ENCODE measurements at places on chromosomes 2 and 18.

- no peak for DNase-seq
These were observed 174.0 kb downstream of the ASB1 start for GRCh38 chr2:238600506-238601432.

DNA sequence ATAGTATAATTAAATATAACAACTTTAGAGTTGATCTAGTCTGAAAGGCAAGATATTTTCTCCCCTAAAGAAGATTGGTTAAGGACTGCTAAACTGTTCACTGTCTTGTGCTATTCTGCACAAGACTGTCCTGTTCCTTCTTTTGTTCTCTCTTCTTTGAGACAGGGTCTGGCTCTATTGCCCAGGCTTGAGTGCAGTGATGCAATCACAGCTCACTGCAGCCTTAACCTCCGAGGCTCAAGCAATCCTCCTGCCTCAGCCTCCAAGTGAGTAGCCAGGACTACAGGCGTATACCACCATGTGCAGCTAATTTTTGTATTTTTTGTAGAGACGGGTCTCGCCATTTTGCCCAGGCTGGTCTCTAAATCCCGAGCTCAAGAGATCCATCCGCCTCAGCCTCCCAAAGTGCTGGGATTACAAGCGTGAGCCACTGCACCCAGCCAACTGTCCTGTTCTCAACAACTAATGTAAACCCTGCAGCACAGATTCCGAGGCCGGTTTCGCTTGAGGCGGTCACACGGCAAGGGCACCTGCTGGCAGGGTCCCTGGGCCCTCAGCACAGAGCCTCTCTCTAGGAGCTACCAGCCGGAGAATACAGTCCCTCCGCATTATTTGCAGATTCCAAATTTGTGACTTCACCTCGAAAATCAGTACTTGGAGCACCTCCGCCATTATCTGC, 16.4 kb downstream of the PXDN start:
- DNase-seq, result no peak

- DNase-seq, result no peak
These were observed 89.5 kb upstream of the LMAN1 start for GRCh38 chr18:59448546-59448945.

GRCh38 chr18:35389095-35389618, 12.0 kb upstream of the ZNF396 start:
- no peak for DNase-seq

DNA sequence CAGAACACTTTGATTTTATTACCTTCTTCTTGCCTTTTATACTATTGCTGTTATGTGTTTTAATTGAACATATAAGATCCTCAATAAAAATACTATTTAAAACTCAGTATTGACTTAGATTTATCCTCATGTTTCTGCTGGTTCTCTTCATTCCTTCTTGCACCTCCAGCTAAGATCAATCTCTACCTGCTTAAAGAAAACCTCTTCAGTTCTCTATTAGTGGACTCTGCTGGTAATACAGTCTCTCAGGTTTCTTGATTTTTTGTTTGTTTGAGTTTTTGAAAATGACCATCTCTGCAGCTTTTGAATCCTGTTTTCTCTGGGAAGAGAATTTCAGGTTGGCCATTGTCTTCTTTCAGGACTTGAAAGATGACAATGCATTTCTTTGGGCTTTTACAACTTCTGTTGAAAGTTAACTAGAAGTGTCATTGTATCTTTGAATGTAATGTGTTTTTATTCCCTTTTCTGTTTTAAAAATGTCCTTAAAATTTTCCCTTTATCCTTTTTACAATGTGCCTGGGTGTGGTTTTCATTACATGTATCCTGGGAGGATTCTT, 29.8 kb upstream of the TMEM131 start:
- no peak for DNase-seq

GRCh38 chr2:5077479-5078089, 614.6 kb upstream of the SOX11 start:
- no peak for DNase-seq

GRCh38 chr2:229231328-229231868, 39.7 kb downstream of the PID1 start:
- no peak for DNase-seq

- DNase-seq, result no peak
These were observed 168.6 kb downstream of the INHBB start for GRCh38 chr2:120514521-120514920.

DNA sequence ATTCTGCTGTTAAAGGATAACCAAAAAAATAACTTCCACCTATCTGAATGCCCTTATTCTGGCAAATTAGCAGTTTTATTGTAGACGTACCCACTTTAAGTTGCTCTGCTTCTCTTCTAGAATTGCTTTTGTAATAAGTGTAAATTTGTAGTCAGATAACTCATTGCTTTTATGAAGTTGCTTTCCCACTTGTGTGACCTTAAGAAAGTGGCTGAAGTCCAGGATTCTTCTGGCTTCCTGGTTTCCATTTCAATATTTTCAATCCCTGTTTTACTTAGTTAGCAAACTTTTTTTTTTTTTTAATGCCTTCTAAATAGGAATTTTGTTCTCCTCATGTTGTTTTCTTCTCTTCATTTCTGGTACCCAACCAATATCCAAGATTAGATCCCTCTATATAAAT, 59.8 kb downstream of the GLS start:
- no peak for DNase-seq

DNA sequence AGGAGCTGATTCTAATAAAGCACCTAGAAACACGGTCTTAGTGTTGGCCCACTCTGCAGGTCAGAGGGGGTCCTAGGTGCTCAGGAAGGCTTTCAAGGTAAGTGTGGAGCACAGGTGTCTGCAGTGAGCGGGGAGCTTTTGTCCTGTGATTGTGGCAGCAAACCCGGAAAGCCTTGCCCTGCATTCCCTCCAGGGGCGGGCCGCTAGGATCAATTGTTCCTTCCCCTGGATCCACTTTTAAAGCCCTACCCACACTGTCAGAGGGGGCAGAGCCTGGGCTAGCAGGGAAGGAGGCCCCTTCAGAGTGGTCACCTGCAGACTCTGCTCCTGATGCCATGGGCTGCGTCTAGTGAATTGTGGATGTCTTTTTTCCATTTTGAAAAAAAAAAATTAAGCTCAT, 176.0 kb downstream of the CTIF start:
- no peak for DNase-seq

GRCh38 chr2:88187038-88187676, 17.0 kb downstream of the THNSL2 start:
- DNase-seq, result no peak

DNA sequence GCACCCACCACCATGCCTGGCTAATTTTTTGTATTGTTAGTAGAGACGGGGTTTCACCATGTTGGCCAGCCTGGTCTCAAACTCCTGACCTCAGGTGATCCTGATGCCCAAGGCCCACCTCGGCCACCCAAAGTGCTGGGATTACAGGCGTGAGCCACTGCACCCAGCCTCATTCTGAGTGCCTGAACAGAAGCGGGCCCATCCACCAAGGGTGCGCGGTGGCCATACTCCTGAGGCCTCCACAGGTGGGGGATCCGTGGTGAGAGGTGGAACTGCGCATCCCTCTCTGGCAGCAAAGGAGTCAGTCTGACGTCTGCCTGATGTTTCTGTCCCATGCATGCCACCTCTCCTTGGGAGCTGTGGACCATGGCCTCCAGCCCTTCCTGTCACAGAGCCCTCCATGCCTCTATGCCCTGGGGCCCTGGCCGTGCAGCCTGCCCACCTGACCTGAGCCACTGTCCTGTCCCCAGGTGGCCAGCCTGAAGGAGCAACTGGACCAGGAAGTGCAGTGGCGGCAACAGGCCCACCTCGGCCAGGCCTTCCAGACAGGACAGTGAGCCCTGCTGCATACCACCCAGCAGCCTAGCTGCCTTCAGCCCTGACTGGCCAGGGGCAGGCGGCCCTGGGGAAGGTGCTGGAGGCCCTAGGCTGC, 7.6 kb upstream of the SNED1 start:
- no peak for DNase-seq

DNA sequence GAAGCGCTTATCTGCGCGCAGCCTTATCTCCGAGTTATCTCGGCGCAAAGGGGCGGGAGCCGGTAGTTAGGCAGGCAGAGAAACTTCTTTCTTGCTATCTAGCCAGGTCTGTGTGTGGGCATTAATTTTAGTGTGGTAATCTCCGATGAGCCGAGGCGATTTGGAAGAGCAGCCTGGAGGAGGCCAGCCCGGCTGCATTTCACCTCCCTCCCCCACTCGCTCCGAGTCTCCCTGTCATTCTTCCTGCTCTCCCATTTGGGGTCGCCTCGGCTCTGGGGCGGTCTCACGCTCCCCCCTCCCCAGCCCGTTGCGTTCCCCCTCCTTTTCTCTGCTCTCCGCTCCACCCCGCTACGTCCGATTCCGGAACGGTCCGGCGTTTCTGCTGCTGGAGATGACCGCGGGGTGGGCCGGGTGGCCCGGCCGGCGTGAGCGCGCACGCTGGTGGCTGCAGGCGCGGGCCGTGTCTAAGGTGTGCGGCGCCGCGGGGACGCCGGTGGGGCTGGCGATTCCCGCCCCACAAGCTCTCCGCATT, 566 bp downstream of the GATA6 start:
- no peak for DNase-seq

DNA sequence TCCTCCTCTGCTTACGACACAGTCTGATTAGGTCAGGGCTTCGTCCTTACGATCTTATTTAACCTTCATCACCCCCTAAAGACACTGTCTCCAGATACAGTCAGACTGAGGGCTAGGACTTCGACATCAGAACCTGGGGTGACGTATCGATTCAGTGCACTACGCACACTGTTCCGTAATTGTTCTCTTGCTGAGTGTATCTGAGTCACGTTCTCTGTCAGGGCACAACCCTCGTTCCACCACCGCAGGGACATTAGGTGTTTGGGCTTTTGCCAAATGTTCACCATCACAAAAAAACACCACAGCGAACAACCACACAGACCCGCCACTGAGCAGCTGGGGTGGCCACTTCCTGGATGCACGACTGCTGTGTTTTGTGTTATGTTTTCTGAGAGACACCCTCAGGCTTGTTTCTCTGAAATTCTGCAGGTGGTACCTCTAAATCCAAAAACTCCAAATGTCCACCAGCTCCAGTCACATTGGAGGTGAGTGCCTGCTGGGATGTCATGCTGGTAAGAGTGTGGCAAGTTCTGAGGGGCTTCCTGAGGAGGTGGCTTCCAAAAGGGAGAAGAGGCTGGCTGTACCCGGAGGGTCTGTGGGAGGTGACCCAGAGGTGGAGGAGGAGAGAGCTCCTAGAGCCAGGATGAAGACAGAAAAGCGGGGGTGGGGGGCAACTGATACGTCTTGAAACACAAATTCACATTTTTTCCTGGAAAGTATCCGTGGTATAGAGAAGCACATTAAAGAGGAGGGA, 66.6 kb downstream of the ADNP2 start:
- DNase-seq, result no peak

- DNase-seq, result no peak
These were observed 9.2 kb upstream of the SERPINB2 start for GRCh38 chr18:63878343-63878742.

- no peak for DNase-seq
These were observed 44.0 kb downstream of the COLEC12 start for GRCh38 chr18:456361-457139.
